ENCODE measurements at places on chromosomes 6 and 20.

DNA sequence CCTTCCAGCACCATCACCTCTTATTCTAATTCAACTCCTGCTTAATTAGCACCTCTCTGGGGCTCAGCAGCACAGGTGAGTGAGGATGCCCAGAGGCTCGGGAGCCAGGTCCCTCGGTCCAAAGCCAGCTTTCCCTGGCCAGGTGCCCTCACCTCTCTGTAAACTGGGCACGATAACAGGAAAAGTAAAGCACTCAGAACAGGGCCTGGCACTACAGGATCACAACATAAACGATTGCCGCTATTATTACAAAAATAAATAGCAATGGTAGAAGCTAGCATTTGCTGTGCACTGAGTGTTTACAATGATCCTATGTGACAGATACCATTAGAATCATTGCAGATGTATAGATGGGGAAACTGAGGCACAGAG, 2.6 kb downstream of the BPIFB2 start:
- DNase-seq: no peak

DNA sequence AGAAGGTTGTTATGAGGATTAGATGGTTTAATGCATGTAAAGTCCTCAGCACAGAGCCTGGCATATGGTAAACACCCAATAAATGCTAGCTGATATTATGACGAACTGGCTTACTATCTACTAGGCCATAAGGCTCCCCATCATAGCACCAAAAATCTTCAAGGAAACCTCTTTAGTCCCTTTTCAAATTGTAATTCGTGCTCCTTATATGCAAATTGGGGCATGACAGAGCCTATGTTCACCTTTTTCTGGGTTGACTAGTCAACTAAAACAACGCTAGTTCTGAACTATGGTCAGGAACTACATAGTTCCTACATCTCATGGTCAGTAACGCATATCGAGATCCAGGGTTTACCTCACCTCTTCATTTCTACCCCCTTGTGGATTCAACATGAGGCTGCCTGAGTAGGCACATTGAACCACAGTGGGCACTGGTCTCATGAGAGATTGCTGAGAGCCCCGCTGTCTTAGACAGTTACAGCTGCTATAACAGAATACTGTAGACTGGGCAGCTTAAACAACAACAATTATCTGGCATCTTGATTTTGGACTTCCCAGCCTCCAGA, 97.2 kb upstream of the TNFAIP3 start:
- DNase-seq: no peak

DNA sequence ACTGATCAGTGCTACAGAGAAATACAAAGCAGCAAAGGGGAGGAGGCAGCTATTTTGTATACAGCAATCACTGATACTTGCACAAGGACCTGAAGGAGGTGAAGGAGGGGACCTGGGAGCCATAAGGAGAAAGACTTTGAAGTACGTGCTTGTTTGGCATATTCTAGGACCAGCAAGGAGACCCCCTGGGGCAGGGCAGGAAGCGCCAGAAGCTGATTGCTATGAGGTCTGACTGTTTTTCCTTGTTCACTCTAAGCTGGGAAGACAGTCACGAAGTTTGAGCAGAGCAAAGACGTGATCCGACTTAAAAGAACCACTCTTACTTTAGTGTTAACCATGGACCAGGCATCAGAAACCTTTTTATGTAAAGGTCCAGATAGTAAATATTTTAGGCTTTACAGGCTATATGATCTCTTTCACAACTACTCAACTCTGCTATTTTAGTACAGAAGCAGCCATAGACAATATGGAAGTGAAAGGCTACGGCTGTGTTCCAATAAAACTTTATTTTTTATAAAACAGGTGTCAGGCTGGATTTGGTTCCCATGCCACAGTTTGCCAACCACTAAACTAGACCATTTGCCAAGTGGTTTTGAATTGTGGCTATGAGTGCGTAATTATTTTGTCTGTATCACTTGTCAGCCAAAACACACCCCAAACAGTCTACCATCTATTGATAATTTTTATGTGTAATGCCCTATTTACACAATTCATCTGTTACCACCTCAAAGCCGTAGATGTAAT, 217.9 kb downstream of the PRL start:
- DNase-seq: no peak

DNA sequence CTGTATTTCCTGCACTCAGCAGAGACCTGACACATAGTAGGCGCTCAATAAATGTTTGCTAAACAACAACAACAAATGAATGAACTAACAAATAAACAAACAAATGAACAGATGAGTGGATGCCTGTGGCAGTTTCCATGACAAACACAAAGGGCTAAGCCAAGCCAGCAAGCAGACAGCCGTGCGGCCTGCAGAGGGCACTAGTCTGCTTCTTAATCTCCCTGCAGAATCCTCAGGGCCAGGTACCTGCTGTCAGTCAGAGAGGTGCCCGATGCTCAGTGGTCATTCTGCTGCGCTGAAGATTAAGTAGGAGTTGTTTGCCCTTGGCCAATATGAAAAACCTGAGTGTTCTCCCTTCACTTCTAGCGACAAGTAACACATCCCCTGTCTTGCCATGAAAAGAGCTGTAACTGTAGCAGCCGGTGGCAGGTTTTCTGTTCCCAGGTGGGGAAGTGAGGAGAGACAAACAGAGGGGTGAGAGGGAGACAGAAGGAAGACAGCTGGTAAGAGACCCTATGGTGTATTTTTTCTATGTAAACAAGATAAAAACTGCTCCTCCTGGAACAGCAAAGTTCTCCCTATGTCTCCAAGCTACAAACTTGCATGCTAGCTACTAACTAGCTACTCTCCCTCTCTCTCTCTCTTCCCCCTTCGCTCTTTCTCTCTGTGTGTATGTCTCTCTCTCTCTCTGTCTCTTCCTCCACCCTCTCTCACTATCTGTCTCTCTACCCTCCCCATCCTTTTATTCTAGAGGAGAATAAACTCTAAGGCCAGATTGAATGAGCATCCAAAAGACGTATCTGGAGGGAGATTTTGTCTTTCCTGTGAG, at the start of gene MC3R:
TSS of gene MC3R (plus strand) at position 779 of the 829 bp plus-strand sequence. CDS start 112 bp downstream, outside the sequence.
- peak; percentile 65 for DNase-seq

DNA sequence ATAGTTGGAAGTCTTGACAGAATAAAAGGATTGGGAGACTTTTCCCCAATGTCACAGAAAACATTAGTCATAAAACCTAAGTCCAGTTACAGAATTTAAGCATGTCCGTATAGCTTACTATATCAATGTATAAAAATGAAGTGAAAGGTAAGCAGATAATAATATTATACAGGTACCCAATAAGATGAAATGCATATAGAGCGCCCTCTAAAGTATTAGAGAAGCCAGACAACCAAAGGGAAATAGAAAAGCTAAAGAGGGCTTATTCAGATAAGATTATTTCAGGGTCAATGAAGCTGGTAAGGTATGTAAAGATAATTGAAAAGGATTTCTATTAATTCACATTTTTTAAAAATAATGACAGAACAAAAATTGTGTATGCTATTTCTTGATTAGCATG, 947.7 kb upstream of the MAP3K7 start:
- no peak for DNase-seq

GRCh38 chr6:9482030-9482738, 932.7 kb downstream of the TFAP2A start:
- no peak for DNase-seq

- DNase-seq: no peak
Measured at GRCh38 chr6:43742285-43742684, 27.7 kb upstream of the VEGFA start.
